ENCODE measurements at places on chromosomes 5 and 9.

DNA sequence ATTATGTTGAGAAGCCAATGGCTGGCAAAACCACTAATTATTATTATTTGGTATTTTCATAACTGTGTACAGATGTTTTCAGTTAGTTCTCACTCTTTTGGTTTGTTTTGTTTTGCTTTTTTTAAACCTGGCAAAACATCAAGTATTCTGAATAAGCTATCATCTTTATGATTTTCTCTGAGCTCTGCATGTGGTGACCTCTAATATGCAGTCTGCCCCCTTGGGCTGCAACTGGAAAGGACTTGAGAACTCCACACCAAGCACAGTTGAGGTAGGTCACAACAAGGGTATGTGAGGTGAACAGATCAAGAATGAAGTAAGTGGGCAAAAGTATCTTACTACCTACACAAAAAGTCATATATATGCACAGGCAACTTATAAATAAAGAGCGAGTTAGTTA lies 202.2 kb downstream of the NFIB start:
- no peak for DNase-seq

- no peak for DNase-seq
Observed at GRCh38 chr5:148825716-148826052, 727 bp upstream of the ADRB2 start.

DNA sequence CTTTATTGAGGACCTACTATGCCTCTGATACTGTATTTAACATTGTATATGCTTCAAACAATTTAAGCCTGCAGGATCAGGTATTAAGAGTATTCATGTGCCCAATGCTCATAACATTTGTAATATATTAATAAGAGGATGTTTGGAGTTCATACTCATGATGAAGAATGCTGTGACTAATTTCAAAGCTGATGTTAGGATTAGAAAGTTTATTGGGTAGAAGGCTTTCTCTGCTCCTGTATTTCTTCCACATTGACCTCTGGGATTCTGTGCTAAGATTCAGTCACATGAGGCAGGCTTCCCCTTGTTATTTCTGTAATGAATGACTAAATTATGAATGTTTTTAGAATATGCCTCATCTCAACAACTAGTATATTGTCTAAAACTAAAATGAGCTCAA lies 456.4 kb downstream of the NFIB start:
- DNase-seq = no peak

DNA sequence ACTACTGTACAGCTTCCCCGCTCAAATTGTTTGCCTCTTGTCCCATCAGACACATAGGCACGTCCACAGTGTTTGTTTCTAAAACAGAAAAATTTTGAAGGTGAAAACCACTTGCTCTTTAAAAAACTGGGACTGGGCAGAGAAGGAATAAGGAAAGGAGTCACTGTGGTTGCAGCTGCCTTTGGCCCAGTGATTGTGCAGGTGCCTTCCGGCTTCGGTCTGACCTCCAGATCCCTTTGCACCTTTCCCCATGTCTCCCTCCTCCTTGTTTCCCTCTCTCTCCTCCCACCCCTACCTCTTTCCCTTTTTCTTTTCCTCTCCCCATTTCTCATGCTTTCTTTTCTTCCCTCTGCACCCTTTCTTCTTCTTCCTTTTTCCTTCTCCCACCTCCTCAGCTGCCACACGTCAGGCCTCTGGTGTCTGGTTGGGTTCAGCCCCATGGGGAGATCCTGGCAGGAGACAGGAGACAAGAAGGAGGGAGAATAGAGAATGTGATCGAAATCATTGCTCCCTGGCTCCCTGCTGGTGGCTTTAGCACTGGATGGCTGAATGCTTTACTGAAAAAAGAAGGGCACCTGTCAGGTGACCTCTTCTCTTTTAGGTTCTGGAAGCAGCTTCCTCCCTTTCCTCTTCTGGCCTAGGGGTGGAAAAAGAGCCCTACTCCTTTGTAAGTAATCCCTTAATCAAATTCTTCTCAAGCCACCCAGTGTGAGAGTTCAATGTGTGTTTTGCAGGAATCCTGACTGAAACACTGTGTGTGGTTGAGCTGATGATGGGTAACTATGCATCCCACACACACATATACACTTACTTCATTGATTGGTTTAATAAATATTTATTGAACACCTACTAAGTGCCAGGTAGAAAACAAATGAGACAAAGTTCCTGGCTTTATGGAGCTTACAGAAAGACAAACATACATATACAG lies 267.3 kb downstream of the MAST4 start:
- no peak for DNase-seq

- DNase-seq = no peak
Observed at GRCh38 chr9:2229109-2229721, 214.1 kb downstream of the SMARCA2 start.

- no peak for DNase-seq
Observed at GRCh38 chr5:38462976-38463633, 93.3 kb downstream of the LIFR start.

DNA sequence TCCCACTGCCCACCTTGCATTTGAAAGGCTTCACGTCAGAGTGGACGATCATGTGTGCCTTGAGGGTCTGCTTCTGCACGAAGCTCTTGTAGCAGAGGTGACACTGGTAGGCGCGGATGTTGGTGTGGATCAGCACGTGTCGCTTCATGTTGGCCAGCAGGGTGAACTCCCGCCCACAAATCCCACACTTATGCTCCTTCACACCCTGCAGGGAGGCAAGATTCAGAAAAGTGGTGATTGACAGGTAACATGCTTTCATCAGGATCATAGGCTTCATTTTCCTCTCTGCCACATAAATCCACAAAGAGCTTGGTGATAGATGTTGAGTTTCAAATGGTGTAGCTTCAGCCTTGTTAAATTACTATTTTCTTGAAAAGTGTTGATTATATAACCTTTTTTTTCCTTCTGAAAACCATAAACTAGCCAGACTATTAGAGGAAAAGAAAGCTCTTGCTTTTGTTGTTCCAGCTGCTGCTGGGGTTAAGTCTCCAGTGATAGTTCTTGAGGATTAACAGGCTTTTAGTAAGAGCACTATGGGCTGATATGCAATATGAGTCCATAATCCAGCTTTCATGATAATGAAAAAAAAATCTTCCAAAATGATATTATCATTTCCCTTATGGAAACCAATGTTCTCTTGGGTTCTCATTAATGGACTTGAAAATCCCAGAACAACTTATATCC lies 50.7 kb downstream of the ZNF366 start:
- no peak for DNase-seq

DNA sequence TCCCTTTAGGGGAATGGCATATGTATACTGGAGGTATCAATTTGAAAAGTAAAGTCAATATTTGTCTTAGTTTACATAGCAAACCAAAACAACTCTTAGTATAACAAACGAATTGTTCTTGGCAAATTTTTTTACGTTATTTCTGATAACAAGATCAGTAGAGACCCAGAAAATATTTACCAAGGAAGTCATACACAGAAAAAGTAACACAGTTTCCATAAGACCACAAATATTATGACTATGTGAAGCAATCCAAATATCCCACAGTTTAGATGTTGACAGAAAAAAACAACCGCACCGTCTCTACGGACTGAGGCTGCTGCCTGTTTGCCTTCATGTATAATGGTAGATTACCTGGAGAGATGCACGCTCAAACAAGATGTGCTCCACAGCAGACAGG lies 46.5 kb upstream of the DAPK1 start:
- DNase-seq = no peak

DNA sequence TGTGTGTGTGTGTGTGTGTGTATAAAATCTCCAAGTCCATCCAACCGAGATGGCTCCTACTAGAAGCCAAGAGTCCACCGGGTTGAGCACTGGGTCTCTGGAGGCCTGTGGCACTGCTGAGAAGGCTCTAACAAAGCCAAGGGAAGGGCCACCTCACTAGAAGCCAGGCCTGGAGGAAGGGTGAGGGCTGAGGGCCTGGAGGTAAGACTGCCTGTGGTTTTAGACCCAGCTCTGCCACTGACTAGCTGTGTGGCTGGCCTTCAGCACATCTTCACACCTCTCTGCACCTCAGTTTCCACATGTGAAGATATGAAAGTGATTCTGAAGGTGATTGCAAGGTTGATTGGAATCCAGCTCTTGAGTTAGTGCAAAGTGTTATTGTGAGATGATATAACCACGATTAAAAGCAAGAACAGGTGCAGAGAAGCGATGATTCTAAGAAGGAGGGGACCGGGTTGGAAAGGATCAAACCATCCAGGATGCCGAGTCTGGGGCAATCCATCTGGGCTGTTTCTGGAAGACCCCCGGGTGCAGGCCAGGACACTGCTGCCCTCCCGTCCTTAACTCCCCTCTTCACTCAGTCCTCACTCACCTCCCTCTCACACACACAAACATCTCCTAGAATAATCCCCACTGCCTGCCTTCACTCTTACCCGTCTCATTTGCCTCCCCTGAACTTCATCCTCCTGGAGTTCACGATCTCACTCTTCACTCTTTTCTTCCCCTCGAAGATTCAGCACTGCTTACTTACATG lies 2.3 kb downstream of the IL4 start:
- DNase-seq = no peak

GRCh38 chr5:95070866-95071265 lies 214.0 kb downstream of the MCTP1 start:
- no peak for DNase-seq

DNA sequence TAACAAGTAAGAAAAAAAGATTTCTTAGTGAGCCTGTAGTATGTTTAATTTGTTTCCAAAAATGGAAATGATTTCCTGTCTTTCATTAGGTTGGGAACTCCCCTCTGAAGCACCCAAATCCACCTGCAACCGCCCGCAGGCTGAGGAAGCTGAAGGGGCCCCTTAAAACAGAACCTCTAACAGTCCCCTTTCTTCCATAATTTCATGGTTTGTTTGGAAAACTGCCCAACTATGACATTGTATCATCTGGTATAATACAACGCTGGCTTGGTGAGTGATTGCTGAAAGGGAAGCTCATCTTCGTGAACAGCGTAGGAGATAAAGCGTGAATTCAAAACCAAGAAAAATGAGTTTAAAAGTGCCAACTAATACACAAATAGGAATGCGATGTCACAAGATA lies 215.5 kb downstream of the FSTL4 start:
- DNase-seq = no peak

DNA sequence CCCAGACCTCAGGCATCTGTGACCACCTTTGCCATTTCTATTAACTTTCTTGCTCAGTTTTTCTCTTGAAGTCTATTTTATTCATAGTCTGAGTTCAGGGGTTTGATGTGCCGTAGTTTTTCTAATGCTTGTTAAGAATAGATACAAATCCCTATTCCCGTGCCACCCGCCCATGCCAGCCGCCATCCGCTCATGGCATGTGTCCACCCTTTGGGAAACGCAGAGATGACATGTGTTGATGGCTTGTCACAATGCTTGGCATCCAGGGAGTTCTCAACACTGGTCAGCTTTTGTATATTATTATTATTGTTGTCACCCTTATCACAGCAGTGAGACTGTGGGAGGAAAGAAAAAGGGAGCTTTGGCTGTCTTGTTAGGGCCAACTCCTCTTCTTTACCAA lies 17.3 kb upstream of the ANGPTL2 start:
- DNase-seq = no peak

DNA sequence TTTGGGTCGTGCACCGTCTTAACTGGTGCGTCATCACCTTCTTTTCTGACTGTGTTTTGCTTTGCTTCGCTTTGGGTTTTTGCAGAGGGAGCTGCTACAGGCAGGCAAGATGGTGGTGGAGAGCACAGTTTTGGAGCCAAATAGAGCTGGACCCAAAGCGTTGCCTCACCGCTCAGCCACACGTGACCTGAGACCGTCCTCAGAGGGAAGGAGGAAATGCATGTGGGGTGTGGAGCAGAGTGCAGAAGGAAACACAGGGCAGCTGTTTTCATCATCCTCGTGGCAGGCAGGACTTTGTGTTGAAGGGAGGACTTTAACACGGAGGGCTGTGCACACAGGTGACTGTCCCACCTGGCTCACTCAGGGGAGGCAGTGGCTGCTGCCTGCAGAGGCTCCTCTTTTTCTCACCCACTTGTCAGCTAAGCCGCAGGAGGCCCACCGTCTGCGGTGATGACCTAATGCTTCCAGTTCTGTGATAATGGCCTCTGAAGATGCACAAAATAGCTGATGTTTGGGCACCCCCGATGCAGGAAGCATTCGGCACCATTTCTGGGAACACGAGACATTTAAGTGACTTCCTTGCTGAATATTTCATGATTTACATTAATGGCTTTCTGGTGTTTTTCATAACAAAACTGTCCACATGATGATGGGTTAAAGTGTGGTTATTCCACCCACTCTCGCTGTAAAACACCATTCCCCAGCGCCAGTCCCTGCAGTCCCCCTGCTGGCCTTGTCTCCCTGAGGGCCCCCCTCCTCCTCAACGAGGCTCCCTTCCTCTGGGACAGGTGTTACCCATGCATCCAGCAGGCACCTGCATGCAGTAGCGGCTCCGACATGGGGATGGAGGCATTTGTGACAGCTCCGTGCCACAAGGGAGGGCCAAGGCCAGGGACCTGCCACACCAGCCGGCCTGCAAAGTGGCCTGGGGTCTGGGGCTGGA lies 12.4 kb upstream of the UBAC1 start:
- no peak for DNase-seq

GRCh38 chr5:148381906-148382305 lies 1.9 kb upstream of the FBXO38 start:
- DNase-seq = no peak

- DNase-seq = no peak
Observed at GRCh38 chr9:93903886-93904648, 51.1 kb downstream of the BARX1 start.

- DNase-seq = no peak
Observed at GRCh38 chr9:114804505-114804904, 1.3 kb downstream of the TNFSF15 start.

GRCh38 chr9:15249981-15250380 lies 57.0 kb downstream of the TTC39B start:
- DNase-seq = no peak

DNA sequence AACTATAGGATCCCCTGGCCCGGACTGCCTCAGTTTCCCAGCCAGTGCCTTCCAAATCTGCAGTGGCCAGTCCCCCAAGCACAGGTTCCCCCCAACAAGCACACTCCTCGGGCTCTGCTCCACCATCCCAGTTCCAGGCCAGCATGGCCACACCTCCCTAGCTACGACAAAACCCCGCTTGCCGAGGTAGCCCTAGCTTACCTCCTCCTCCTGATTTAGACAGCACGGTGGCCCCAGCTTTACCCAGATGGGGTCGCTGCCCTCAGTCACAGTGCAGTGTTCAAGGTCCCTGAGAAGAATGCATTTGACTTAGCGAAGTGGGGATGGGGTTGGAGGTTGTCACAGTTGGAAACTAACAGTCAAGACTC lies 40.8 kb upstream of the GARNL3 start:
- no peak for DNase-seq

DNA sequence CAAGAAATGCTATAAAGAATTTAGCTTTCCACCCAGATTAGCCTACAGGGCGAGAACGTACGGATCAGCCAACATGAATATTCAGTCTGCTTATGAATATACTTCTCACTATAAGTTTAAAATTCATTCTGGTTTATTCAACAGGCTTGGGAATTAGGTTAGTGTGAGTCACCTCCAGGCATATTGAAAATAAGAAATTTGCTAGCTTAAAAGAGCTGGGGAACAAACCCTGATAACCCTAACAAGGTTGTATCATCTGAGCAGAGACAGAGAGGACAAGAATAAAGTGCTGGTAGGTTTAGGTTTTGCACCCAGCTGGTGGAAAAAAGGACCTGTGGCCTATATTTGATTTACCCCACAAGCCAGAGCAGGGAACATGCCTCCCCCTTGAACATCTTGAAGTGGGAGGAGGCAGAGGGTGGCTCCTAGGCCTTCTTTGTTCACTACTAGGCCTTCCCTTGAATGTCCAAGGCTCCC lies 12.3 kb downstream of the FNBP1 start:
- DNase-seq = no peak

GRCh38 chr9:117286245-117286644 lies 128.6 kb downstream of the ASTN2 start:
- DNase-seq = no peak
